ENCODE measurements at places on chromosomes 11 and 22.

DNA sequence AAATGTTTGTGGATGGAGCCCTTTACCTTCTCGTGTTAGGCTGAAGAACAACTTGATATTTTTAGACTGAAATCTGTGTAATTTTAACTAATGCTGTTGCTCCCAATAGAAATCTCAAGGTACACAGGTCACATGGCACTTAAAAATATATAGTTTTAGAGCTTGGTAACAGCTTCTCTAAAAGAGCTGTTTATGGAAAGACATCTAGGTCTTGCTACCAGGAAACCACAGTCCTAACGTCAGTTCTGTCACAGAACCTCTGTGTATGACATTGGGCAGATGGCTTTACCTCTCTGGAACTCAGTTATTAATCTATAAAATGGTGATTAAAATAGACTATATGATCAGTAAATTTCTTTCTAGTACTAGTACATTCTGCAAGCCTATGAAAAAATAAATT lies 35.4 kb downstream of the PAK1 start:
- no peak for DNase-seq

- DNase-seq, result no peak
Measured at GRCh38 chr11:13091804-13092203, 82.7 kb downstream of the RASSF10 start.

DNA sequence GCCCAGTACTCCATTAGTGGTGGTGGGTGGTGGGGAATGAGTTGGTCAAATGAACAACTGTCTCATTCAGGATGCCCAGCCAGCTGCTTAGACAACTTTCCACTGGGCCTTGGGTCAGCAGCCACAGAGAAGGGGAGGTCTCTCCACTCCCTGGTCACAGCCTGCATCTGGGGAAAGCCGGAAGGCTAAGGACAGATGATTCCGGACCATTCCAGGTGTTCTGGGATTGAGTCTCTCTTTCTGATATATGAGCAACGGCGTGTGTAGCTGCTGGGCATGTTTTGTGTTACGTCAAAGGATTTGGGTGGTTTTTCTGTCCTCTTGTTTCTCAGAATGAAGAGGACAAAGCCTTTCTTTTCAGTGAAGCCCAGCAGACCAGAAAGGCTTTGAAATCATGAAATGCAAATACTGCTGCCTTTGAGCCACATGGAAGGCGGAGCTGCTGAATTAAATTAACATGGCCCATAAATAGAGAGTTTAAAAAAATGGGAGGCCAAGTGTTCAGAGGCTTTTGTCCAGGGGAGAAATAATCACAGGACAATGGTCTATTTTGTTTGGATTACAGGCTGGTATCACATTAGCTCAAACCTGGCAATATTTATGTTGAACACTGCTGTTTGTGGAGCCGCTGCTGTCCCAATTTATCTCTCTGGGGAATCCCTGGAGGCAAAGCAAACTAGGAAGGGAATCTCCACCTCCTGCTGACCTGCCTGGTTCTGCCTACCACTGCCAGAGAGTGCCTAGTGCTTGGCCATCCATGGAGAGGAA lies 234.4 kb upstream of the E2F8 start:
- no peak for DNase-seq

GRCh38 chr11:125070699-125071254 lies 7.7 kb downstream of the SLC37A2 start:
- peak; percentile 82 for DNase-seq

DNA sequence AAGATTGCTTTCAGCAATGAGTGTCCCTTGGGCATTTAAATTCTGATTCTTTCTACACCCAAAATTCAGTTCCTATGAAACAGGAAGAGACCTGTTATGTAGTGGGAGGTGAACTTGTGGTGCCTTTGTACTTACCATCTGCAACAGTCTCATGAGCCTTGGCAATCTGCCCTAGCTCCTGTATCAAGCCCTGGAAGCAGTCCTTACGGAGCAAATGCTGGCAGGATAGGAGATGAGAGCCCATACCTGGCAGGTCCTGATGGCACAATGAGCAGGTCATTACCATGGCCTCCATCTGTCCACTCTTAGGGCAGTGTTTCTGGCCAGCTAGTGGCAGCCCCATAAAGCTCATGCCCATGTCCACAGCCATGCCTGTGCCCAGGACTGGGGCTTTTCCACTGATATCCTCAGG lies 10.8 kb downstream of the TRIM66 start:
- no peak for DNase-seq

- no peak for DNase-seq
Measured at GRCh38 chr11:74638869-74639268, 46.5 kb downstream of the POLD3 start.

GRCh38 chr11:127670374-127671119 lies 670.0 kb upstream of the KIRREL3 start:
- DNase-seq, result no peak

GRCh38 chr11:113551645-113552044 lies 76.4 kb upstream of the DRD2 start:
- no peak for DNase-seq

GRCh38 chr11:10405865-10406592 lies 49.0 kb upstream of the AMPD3 start:
- DNase-seq, result peak; percentile 54

DNA sequence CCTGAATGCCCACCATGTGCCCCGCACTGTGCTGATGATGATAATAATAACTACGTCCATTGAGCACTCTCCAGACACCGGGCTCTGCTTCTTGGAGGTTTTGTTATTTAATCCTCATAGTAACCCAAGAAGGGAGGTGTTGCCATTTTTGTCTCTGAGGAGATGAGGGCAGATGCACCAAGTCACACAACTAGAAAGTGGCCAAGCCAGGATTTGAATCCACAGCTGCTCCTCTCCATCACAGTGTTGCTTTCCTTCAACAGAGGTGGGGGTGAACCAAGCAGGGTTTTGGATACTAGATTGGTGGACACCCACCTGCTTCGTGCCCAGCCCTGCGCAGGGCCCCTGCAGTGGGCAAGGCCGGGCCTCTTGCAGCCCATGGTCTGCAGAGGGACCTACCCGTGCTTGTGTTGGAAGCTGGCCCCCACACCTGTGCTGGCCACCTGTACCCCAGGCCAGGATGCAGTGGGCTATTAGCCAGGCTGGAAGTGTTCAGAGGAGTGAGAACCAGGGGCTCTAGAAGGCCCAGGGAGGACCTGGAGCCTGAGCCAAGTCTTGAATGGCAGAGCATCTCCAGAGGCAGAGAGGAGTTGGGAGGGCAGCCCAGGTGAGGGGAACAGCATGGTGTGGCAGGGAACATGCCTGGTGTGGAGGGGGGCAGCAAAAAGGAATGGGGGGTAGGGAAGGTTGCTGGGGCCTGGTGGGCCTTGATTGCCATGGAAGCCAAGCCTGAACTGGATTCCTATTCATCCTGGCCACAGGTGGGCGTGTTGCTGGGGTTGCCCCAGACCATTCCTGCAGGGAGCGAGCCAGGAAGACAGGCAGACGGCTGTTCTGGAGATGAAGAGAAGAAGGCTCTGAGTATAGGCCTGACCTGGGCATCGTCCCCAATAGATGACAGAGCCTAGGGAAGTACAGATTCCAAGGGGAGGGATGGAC lies 2.7 kb upstream of the DPP3 start:
- no peak for DNase-seq

DNA sequence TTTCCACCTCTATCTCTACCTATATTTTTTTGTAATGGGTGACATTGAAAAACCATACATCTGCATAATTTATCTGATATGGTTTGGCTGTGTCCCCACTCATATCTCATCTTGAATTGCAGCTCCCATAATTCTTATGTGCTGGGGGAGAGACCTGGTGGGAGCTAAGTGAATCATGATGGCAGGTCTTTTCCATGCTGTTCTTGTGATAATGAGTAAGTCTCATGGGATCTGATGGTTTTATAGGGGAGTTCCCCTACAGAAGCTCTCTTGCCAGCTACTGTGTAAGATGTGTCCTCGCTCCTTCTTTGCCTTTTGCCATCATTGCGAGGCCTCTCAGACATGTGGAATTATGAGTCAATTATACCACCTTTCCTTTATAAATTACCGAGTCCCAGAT lies 551.0 kb upstream of the ANO5 start:
- DNase-seq, result no peak

- DNase-seq, result no peak
Measured at GRCh38 chr22:45206233-45206632, 34.5 kb downstream of the KIAA0930 start.

DNA sequence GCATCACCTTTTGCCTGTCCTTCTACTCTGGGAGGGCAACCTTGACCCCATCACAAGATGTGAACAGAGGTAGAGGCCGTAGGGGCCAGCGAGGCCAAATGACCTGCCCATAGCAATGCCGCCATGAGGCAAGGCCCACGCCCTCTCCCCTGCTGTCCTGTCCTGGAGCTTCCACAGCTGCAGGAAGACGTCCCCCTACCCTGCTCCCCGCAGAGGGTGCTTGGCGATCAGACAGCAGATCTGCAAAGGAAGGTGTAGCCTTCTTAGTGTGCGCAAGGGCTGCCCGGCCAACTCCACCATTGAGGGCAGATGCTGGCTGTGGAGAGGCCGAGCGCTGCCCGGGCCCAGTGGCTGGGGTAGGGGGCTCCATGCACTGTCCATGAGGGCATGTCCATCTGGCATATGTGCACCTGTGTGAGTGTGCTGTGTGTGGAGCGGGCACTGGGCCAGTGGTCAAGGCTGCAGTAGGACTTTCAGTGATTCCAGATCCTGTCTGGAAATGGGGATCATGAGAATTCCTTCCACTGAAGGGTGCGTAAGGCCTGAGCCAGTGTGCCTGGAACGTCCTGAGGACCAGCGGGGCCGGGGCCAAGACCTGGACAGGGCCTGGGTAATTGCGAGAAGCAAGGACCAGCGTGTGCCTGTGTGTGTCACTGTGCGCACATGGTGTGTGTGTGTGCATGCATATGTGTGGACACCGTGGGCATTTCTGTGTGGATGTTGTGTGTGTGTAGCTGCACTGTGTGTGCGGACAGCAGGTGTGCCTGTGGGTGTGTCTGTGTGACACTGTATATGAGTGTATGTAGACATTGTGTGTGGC lies 11.0 kb downstream of the TRPM5 start:
- no peak for DNase-seq

GRCh38 chr11:5703741-5704536 lies 14.3 kb downstream of the TRIM22 start:
- DNase-seq, result no peak

DNA sequence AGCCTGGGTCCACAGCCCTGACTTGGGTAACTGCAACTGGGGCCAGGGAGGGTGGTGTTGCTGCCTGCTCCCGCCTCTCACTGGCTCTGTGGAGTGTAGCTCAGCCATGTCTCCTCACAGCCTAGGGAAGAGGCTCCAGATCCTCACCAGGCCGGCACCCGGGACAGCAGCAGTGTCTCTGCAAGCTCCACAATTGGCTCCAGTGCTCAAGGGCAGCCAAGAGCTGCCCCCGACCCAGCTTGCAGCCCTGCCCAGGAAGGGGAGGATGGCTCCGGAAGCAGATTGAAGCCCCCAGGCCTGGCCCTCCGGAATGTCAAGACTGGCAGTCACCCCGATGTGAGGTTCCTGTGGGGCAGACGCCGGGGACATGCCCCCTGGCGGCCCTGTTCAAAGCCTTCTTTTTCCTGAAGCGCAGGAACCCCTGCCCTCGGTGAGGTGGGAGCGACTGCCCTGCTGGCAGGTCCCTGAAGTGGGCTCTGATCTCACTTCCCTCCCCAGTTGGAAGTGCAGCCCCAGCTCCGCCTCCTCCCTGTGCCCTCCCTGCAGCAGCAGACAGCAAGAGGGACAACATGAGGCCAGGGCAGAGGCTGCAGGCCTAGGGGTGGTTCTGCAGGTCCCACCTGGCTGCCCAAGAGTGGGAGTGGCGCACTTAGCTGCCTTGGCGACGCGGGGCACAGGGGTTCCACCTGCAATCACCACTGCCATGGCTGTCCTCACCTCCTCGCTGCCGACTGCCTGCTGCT lies 816.2 kb upstream of the LUZP2 start:
- DNase-seq, result no peak

DNA sequence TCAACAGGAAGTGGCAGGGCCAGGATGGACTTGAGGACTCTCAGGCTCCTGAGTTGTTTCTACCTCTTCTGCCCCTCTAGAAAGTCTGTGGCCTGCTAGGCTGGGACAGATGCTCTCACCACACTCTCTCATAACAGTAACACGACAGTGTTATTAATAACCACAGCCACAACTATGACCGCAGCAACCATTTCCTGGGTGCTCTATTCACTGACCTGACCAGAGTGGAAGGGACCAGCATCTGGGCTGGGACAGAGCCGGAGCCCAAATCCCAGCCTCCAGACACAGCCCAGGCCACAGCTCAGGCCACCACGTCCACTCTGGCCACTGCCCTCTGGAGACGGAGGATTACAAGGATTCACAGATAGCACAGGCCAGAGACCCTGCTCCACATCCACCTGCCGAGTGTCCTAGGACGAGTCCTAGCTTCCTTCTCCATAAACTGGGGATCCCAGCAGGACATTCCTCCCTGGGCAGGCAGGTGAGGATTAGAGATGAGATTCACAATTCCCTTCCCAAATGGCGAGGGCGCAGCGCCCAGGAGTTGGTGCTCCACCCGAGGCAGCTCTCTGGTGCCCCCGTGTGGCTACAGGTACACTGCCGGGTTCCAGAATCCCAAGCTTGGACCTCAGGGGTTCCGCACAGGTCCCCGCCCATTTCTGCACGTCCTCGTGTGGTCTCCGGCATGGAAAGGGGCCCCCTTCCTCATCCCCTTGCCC lies 7.1 kb downstream of the PNPLA5 start:
- DNase-seq, result peak; percentile 9

DNA sequence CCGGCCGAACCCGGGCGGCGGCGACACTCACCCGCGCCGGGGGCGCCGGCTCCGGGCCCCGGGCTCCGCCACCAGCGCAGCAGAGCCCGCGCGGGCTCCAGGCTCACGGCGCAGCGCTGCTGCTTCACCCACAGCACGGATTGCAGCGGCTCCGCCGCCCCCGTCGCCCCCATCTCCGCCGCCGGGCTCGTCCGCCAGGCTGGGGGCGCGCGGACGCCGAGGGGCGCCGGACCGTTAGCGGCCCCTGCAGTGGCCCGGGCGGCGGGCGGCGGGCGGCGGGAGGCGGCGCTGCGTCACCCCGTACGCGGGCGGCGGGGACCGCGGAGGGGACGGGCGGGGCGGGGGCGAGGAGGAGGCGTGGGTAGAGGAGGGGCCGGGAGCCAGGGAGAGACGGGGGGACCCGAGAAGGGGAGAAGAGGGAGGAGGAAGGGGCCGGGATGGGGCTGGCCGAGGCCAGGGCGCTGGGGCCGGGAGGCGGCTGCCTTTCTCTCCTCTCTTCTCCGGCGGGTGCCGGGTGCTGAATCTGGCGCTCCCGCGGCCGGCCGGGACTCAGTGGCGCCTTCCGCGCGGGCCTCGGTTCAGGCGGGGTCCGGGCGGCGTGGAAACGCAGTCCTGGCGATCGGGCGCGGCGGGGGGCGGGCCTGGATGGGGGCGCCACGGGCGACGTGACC lies at the start of gene CERK:
CERK (minus strand) TSS at position 277 of the 671 bp plus-strand sequence; CDS start at position 173, 104 bp downstream.
- peak; percentile 58 for DNase-seq

- no peak for DNase-seq
Measured at GRCh38 chr11:117761993-117762392, 35.0 kb downstream of the DSCAML1 start.

- no peak for DNase-seq
Measured at GRCh38 chr11:68735125-68735524, 16.2 kb downstream of the TESMIN start.

- DNase-seq, result no peak
Measured at GRCh38 chr11:18449251-18449650, 6.4 kb upstream of the LDHAL6A start.

DNA sequence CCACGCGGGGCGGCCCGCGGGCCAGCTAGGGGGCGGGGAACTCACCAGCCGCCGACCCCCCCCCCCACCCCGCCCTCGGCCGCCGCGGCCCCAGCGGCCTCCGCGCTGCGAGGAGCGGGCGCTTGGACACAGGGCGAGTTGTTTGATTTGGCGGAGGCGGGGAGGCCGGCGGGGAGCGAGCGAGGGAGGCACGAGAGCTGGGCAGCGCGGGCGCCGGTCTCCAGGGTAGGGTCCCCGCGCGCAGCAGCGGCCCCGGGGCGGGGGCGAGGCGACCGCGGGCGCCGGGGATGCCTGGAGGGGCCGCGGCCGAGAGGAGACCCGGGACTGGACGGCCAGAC lies 64.4 kb downstream of the NAV2 start:
- DNase-seq, result no peak

Data from CD4-positive, alpha-beta T cell treated with Interferon gamma for 1 hour (primary cell).